ENCODE measurements at places on chromosomes 5 and 9.

DNA sequence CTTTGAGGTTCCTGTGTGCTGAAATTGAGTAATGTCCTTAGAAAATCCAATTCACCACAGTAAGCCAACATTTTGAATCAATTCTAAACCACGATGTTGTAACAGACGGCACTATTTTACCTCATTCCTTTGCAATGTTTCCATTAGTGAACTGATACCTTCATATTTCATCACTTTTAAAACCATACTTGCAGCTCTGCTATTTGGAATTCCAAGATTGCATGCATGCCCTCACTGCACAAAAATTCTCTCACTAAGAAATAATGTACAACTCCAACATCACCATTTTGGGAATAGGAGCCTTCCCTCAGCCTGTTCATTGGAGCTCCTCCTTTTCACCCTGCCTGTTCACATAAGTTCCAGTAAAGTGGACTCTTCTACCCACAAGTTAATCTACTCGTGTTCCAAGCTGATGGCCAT is 74.8 kb upstream of the TGFBR1 start:
- DNase-seq: no peak

- no peak for DNase-seq
Measured at GRCh38 chr9:75067894-75068293, 20.1 kb downstream of the NMRK1 start.

- DNase-seq: no peak
Measured at GRCh38 chr9:109830545-109830944, 50.5 kb downstream of the PALM2AKAP2 start.

GRCh38 chr5:159787837-159788236 is 128.4 kb upstream of the ADRA1B start:
- DNase-seq: no peak

DNA sequence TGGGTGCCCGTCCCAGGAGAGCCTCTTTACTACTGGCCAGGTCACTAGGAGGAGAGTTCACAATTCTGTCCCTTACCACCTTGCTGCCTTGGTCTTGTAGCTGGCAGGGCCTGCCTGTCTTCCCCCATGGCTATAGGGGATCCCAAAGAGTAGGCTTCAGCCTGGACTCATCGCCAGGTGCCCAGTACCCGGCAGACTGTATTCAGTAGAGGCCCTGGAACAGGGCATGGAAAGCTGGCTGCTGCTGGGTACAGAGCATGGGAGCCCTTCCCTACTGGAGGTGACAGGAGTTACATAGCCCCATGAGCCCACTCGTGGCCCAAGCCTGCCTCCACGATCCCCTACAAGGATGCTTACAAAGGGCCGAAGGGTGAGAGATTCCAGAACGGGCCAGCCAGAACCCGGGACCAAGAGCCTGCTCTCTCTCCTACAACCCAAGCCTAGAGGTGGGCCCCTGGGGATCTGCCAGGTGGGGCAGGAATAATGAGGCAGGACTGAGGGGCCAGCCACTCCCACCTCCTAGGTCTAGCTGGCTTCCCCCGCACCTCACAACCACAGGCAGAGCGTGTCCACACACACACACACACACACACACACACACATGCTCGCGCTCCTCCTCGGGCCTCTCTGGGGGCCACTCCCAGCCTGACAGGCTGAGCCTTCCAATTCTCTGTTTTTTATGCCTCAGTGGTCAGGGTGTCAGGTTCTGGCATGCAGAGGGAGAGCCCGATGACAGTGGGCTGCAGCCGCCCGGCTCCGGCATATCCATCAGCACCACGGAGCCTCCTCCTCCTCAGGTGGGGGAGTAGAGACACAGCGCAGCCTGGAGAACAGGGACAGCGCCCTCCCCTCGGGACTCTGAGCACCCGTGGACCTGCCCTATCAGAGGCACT is 186.0 kb downstream of the PAX5 start:
- no peak for DNase-seq

GRCh38 chr9:80066931-80067330 is 495.2 kb downstream of the TLE4 start:
- DNase-seq: no peak

- no peak for DNase-seq
Measured at GRCh38 chr5:74626386-74627222, 13.9 kb downstream of the ENC1 start.

GRCh38 chr5:171624396-171624795 is 161.2 kb upstream of the SMIM23 start:
- no peak for DNase-seq

DNA sequence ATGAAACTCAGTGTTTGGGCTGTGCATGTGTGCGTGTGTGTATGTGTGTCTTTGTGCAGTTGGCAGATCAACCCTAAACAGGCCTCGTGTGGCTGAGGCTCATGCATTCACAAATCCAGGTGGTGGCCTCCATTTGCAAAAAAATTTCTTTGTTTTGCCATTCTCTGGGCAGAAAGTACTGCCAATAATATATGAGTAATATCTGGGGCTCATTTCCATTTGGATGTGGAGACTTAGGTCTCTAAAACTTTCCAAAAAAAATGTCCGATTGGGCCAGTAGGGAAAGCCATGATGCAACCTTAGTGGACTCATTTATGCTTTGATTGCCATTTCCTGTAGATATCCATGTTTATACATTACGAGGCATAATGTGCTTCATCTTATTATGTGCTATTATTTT is 77.9 kb upstream of the RPS23 start:
- no peak for DNase-seq

GRCh38 chr9:129023036-129023907 is 4.9 kb downstream of the SH3GLB2 start:
- DNase-seq: no peak

GRCh38 chr9:128404560-128404959 is 16.1 kb upstream of the CERCAM start:
- no peak for DNase-seq

GRCh38 chr5:91383956-91384300 is 811 bp upstream of the ARRDC3 start:
- DNase-seq: no peak

DNA sequence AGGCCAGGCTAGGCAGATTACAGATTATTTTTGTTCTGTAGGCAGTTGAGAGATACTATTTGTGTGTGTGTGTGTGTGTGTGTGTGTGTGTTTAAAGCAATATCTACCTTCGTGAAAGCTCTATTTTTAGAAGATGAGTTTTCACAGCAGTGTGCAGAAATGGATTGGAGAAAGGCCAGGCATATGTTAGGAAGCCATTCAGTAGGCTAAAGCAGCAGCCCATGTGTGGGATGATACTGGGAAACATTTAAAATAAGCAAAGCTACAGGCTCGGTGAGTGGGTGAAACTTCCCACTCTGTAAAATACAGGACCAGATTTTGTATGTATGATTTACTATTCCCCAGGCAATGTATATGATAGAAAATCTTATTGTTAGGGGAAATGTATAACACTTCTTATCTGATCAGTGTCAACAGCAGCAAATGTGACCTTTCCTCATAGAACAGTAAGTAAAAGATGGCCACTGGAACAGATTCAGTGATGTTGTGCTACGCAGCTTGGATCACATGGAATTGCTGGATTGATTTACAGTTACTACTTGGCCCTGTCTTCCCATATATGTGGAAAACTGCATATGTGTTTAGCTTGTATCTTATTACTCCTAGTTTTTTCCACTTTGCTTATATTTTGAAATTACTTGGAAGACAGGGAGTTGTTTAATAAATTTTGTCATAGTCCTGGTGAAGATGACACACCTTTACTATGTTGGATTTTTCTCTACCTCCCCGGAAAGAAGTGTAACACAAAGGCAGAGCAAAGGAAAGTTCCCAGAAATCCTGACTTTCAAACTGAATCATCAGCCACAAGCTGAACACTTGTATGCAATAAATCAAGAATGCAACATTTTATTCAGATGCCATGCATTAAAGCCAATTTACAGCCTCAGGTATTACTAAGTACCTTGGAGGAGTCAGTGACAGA is 1077.7 kb upstream of the SEMA6A start:
- DNase-seq: no peak

DNA sequence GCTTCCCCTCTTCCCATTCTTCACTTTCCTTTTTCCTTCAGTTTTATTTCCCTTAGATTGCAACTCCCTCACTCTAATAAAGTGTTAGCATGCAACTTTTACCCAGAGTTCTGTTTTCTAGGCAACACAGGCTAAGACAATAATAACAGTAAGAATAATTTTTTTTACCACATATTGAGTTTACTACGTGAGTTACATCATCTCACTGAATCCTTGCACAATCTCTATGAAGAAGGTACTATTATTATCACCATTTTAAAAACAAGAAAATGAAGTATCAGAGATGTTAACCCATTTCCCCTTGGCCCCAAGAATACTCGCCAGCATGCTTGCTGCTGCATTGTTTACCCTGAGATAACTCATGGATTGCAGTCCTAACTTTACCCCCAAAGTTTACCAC is 53.7 kb upstream of the SMIM32 start:
- no peak for DNase-seq

DNA sequence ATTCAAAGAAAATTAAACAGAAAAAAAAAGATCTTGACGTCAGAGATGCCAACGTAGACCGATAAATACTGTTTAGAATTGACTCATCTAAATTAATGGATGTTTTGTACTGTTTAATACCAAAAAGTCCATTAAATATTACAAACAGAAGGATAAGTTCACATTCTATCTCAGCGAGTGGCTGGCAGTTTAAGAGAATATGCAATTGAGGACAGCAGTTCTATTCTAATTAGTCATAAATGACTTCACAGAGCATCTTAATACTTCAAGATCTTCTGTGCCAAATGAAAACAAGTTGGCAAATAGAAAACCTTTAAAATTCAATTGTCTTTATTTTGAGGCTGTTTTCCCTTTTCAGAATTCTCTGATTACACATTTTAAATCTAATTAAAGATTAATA is 326.6 kb upstream of the NREP start:
- DNase-seq: no peak

GRCh38 chr5:137615171-137615775 is 116.1 kb upstream of the SPOCK1 start:
- DNase-seq: no peak

- DNase-seq: no peak
Measured at GRCh38 chr9:22682536-22682935, 235.9 kb downstream of the DMRTA1 start.

GRCh38 chr9:96646081-96646991 is 8.8 kb downstream of the PRXL2C start:
- DNase-seq: no peak

DNA sequence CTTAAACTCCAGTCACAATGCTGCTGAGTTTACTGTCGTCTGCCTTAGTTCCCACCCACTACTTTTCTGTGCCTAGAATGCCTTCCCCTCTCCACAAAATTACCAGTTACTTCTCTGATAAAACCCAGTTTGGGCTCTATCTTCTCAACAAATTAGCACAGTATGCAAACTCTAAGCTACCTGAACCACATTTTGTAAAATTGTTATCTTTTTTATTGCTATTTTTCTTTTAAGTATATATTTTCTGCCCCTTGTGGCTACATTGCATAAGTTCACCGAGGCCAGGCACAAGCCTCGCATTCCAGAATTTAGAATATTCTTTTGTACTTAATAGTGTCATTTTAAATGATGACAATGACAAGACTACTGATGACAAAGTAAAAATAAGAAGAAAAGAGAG is 60.0 kb downstream of the POU5F2 start:
- DNase-seq: no peak

DNA sequence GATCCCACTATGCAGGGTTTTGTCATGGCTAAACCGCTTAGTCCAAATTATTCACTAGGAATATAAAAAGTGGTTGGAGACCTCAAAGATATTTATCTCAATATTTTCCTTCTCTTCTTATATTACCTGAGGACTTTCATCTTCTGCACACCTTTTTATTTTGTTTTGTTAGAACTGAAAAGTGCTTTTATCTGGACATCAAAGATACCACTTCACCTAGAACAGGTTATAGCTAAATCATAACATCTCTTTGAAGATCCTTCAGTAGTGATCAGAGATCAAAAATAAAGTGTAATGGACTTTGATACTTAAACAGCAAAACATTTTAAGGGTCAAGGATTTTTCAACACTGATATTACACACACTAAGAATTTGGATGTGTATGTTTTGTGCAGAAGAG is 160.2 kb downstream of the MCTP1 start:
- no peak for DNase-seq

- DNase-seq: no peak
Measured at GRCh38 chr9:130590305-130590704, 10.9 kb downstream of the FUBP3 start.
